ENCODE measurements at places on chromosomes 4 and X.

GRCh38 chr4:78710536-78710935 is 65.6 kb upstream of the BMP2K start:
- no peak overlapping the region for H3K27ac ChIP-seq
- DNase-seq = no peak
- H3K36me3 ChIP-seq = no peaks in the 10 kb centered on the region
- H3K27me3 ChIP-seq = no peaks in the 10 kb centered on the region
- H3K4me3 ChIP-seq = no peak overlapping the region

DNA sequence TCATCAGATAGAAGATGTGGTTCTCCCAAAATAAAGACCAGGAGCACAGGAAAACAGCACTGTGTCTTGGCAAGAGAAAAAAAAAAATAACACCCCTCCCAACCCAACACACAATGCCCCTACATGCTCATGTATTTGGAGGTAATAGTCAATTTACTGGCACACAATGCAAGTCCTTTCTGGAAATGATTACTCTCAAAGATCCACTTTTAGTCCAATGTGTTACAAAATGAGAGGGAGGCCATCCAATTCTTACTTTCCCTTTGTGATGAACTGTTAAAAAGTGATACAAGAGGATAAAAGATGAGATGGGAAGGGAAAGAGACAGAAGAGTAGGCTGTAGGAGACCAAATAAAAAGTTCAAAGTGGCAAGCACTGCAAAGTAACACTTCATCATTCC is 180.3 kb upstream of the DKK2 start:
- H3K4me3 ChIP-seq = no peak overlapping the region
- no peaks in the 10 kb centered on the region for H3K36me3 ChIP-seq
- H3K27me3 ChIP-seq = peaks cover 2% of the 10 kb centered on the region

DNA sequence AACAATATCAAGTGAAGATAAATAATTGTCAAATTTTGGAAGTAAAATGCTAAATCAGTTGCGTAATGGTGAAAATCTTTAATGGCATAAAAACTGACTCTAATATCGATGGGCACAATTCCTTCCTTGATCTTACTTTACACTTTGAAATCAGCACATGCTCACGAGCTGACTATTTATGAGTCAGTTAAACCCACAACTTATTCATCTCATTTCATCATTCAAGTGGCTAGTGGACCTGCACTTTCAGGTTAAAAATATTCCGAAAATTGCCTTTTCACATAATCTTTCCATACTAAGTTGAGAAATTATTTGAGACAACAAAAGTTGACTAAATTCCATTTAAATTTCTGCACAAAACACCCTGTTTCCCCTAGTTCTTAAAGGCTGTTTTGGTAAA is 582.1 kb upstream of the TENM3 start:
- H3K27ac ChIP-seq = no peak overlapping the region
- no peaks in the 10 kb centered on the region for H3K36me3 ChIP-seq
- DNase-seq = no peak
- H3K27me3 ChIP-seq = no peaks in the 10 kb centered on the region
- H3K4me3 ChIP-seq = no peak overlapping the region
- no peaks in the 10 kb centered on the region for H3K4me1 ChIP-seq

DNA sequence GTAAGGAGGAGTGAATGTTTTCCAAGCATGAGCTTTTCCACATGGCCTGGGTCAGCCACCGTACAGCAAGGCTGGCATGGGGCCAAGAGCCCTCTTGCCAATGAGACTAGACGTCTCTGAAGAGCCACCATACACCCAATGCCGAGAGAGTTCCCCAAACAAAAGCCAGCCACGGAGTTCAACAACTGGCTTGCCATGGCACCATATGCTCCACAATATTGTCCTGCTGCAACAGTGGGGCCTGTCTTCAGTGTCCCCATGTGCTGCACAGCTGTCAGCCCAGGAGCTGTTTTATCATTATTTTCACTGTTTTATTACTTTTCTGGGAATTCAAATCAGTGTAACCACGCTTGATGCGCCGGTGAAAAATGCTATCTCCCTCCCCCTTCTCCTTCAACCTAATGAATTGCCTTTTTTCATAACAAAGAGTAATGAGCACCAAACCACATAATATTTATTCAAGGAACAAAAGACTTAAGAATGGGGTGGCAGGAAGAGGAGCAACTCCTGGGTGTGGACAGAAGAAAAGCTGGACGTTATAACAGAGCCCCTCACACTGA is 18.4 kb downstream of the MAML3 start:
- no peak for DNase-seq
- H3K36me3 ChIP-seq = no peaks in the 10 kb centered on the region
- H3K27ac ChIP-seq = no peak overlapping the region
- no peak overlapping the region for H3K4me3 ChIP-seq

DNA sequence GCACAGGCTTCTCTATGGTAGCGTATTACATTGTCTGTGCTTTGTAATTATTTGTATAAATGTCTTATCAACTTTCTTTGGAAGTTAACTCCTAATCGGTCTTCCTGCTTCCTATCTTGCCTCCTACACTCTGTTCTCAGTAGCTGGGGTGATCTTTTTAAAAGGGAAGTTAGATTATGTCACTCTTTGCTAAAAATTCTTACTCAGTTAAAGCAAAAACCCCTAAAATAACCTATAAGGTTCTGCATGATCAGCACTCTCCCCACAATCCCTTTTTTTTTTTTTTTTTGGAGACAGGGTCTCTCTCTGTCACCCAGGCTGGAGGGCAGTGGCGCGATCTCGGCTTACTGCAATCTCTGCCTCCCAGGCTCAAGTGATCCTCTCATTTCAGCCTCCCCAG is 2.6 kb upstream of the PRPS1 start:
- peaks cover 4% of the 10 kb centered on the region for H3K36me3 ChIP-seq
- no peak overlapping the region for H3K27ac ChIP-seq
- no peak overlapping the region for H3K4me3 ChIP-seq
- no peak for DNase-seq
- no peaks in the 10 kb centered on the region for H3K27me3 ChIP-seq

DNA sequence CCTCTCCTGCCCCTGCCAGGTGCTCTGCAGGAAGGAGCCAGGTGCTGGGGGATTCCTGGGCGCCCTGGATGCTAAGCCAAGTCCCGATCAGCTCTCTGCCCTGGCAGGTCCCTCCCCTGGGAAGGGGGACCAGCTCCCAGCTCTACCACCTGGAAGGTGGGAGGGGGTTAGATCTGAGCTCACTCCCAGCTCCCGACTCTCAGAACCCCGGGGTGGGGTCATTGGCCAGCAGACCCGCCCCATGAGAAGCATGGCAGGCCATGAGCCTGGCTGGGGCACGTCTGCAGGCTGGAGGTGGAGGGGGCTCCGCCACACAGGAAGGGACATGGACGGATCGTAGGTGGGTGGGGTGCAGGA is 83.4 kb upstream of the NKX1-1 start:
- H3K27ac ChIP-seq = no peak overlapping the region
- no peaks in the 10 kb centered on the region for H3K4me1 ChIP-seq
- H3K4me3 ChIP-seq = no peak overlapping the region

GRCh38 chr4:2290488-2290887 is 28.6 kb upstream of the MXD4 start:
- H3K27ac ChIP-seq = peak overlapping the region; percentile 80
- peaks cover 28% of the 10 kb centered on the region for H3K4me1 ChIP-seq
- H3K36me3 ChIP-seq = no peaks in the 10 kb centered on the region
- DNase-seq = no peak
- H3K4me3 ChIP-seq = no peak overlapping the region

- peaks cover 47% of the 10 kb centered on the region for H3K36me3 ChIP-seq
- H3K4me3 ChIP-seq = no peak overlapping the region
- peaks cover 16% of the 10 kb centered on the region for H3K4me1 ChIP-seq
- peak; percentile 19 for DNase-seq
These were observed 86.8 kb downstream of the ZNF718 start for GRCh38 chr4:211033-211511.

DNA sequence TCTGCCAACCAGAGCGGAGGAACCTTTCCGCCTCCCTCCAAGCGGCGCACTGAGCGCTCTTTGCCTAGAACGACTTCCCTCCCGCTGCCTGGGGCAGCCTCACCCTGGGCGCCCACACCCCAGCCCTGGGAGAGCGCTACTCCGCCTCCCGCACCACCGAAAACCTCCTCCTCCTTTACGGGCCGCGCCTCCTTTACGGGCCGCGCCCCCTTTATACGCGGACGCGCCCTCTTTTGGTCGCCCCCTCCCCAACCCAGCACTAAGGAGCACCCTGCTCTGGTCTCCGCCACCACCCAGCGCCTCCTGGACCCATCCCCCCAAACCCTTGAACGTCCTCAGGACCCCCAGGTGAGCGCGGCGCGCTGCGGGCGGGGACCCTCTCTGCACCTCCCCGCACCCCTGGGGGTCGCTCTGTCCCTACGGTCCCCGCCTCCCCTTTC is 586 bp upstream of the NSG1 start:
- DNase-seq = peak; percentile 64
- H3K27me3 ChIP-seq = peaks cover 22% of the 10 kb centered on the region
- H3K4me3 ChIP-seq = peak overlapping the region; percentile 73

GRCh38 chrX:114344756-114345349 is 239.0 kb upstream of the HTR2C start:
- no peaks in the 10 kb centered on the region for H3K4me1 ChIP-seq
- no peaks in the 10 kb centered on the region for H3K36me3 ChIP-seq
- no peak for DNase-seq
- no peak overlapping the region for H3K27ac ChIP-seq
- H3K4me3 ChIP-seq = no peak overlapping the region
- no peaks in the 10 kb centered on the region for H3K27me3 ChIP-seq

- H3K4me1 ChIP-seq = no peaks in the 10 kb centered on the region
- no peak overlapping the region for H3K27ac ChIP-seq
- H3K36me3 ChIP-seq = no peaks in the 10 kb centered on the region
These were observed 78.8 kb downstream of the DMD start for GRCh38 chrX:33132569-33132968.

DNA sequence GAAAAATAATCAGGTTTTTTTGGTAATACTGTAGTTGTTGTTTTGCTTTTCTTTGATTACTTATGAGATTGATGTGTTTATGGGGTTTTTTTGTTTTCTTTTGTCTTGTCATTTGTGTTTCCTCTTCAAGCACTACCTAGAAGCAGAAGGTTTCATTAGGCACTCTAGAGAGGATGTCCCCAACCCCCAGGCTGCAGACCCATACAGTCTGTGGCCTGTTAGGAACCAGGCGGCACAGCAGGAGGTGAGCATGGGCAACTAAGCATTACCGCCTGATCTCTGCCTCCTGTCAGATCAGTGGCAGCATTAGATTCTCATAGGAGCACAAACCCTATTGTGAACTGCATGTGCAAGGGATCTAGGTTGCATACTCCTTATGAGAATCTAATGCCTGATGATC is 22.9 kb upstream of the NOCT start:
- no peaks in the 10 kb centered on the region for H3K27me3 ChIP-seq
- no peak overlapping the region for H3K27ac ChIP-seq
- DNase-seq = no peak
- H3K4me3 ChIP-seq = no peak overlapping the region

DNA sequence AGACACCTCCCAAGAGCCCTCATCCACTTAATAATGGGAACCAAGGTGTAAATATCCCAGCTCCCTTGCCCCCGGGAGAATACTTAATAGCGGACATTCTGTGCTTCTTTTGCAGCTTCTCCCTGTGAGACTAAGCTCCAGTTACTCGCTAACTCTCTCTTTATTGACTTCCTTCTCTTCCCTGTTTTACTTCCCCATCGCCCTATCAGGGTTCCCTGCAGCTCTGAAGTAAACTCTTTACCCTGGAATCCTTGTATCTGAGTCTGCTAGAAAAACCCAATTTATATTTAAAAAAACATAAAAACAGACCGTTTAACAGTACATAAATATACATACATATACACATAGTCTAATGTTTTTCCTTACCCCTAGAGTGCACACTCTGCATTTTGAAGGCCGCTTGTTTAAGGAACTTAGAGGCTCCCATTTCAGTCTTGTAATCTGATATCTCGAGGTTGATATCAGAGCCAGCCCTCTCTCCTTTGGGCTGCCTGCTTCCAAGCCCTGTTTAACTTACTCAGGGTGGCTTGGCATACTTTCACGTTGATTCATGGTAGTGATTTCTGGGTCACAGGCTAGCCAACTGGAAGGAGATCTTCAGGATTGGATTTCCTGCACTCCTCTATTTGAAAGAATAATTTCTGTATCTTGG is 177.4 kb upstream of the SCML1 start:
- peaks cover 3% of the 10 kb centered on the region for H3K36me3 ChIP-seq
- no peak for DNase-seq
- no peak overlapping the region for H3K4me3 ChIP-seq
- H3K4me1 ChIP-seq = peaks cover 16% of the 10 kb centered on the region

GRCh38 chr4:43234626-43235415 is 342.3 kb downstream of the GRXCR1 start:
- no peak for DNase-seq
- no peak overlapping the region for H3K27ac ChIP-seq
- no peaks in the 10 kb centered on the region for H3K36me3 ChIP-seq
- H3K4me1 ChIP-seq = no peaks in the 10 kb centered on the region

DNA sequence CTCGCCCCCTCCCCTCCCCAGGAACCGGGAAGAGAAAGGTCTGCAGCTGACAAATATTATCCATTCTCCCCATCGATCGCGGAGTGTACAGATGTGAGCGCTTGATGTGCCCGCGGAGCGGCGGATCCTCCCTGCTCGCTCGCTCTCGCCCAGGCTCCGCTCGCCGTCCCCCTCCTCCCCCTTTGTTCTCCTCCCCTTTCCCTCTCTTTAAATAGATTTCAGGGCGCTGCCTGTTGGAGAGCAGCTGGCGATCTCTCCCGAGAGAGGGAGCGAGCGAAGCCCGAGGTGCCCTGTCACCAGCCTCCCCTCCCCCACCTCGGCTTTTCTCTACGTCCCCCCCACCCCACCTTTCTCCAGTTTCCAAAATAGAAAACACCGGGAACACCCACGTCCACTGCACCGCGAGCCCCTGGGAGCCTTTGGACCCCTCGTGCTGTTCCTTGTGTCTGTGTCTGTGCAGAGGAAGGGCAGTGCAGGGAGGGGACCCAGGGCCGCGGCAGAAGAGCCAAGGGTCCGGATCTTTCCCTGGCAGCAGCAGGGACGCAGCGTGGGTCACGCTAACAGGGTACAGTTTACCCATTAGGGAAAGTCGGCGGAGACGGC is 56.6 kb upstream of the BCOR start:
- H3K36me3 ChIP-seq = peaks cover 4% of the 10 kb centered on the region
- H3K27ac ChIP-seq = peak overlapping the region; percentile 19
- DNase-seq = peak; percentile 34
- H3K27me3 ChIP-seq = no peaks in the 10 kb centered on the region
- peak overlapping the region; percentile 70 for H3K4me3 ChIP-seq

GRCh38 chrX:120021927-120022326 is 55.6 kb downstream of the RHOXF2B start:
- H3K27me3 ChIP-seq = peaks cover 9% of the 10 kb centered on the region
- DNase-seq = no peak
- no peaks in the 10 kb centered on the region for H3K36me3 ChIP-seq

DNA sequence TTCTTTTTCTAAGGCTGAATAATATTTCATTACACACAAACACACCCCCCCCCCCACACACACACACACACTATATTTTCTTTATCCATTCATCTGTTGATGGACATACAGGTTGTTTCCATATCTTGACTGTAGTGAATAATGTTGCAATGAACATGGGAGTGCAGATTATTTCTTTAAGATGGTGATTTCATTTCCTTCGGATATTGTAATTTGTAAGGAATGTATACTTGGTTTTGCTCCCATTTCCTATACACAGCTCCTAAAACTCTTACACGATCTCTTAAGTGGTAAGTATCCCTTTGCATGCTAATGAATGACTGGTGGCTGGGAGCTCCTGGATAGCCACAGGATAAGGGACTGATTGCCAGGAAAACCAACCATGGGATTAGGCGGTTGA is 14.7 kb upstream of the RBMXL3 start:
- H3K36me3 ChIP-seq = no peaks in the 10 kb centered on the region
- H3K4me1 ChIP-seq = no peaks in the 10 kb centered on the region
- no peak for DNase-seq
- H3K4me3 ChIP-seq = no peak overlapping the region
- no peak overlapping the region for H3K27ac ChIP-seq
- no peaks in the 10 kb centered on the region for H3K27me3 ChIP-seq

- no peaks in the 10 kb centered on the region for H3K27me3 ChIP-seq
- no peak for DNase-seq
- H3K36me3 ChIP-seq = no peaks in the 10 kb centered on the region
- no peak overlapping the region for H3K4me3 ChIP-seq
These were observed 26.4 kb downstream of the MAGEE1 start for GRCh38 chrX:76453737-76454406.
